CD8-positive, alpha-beta T cell (primary cell): ENCODE measurements at places on chromosomes 12 and 14. TPM values are rescaled to one million over a fixed set of nuclear protein-coding genes. Genes with fewer than 3 reads are reported as not detected.

DNA sequence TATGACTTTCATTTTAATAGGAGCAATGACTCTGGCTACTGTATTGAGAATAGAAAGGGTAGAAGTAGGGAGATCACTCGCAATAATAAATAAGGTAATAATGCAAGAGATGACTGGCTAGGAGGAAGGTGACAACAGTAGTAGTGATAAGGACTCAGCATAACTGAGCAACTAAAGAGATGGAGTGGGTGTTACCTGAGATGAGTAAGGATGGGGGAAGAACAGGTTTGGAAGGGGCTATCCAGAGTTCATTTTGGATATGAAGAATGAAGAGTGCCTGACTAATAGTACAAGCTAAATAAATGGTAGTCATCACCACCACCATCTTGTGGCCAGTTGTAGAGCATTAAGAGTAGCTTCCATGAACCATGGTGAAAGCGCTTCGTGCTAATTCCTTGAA, 101.1 kb downstream of the RPS6KA5 start:
- DNase-seq: no peak

DNA sequence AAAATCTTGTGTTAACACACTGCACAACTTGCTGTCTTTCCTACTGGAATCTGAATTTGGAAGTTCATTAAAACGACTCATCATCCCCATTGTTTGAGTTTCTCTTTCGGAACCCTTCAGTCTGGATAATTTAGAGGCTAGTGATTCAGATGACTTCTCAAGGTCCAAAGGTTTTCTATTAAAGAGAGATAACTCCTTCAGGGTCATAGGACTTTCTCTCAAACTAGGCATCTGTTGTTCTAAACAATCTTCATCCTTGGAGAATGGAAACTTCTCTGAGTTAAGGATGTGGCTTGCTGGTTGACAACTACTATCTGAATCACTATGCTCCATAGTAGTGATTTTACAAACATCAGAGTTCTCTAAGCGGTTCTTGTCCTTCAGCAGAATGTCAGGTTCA, 4.4 kb downstream of the MLH3 start:
- no peak for DNase-seq

Gene CPNE6
- not detected for total RNA-seq

- DNase-seq: no peak
These were observed 6.8 kb downstream of the RAB35 start for GRCh38 chr12:120109570-120110267.

- peak; percentile 31 for DNase-seq
These were observed 42.9 kb downstream of the WNK1 start for GRCh38 chr12:795305-795704.

DNA sequence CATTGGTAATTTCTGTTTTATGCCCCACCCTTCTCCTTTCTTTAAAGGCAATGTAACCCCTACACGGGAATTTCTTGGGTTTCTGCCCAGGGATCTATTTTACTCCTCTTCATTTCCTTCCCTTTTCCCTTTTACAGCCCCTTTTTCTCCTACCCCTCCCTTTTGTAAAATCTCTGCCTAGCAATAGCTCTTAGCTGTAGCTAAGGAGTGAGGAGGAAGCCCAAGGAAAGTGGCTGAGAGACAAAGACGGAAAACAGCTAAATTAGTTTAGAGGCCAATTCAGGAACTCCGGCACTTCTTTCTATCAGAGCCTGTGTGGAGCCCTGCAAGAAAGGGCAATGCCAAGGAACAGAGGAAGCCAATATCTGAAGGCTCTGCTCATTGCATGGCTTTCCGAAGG, 40.3 kb downstream of the SOCS2 start:
- DNase-seq: no peak

DNA sequence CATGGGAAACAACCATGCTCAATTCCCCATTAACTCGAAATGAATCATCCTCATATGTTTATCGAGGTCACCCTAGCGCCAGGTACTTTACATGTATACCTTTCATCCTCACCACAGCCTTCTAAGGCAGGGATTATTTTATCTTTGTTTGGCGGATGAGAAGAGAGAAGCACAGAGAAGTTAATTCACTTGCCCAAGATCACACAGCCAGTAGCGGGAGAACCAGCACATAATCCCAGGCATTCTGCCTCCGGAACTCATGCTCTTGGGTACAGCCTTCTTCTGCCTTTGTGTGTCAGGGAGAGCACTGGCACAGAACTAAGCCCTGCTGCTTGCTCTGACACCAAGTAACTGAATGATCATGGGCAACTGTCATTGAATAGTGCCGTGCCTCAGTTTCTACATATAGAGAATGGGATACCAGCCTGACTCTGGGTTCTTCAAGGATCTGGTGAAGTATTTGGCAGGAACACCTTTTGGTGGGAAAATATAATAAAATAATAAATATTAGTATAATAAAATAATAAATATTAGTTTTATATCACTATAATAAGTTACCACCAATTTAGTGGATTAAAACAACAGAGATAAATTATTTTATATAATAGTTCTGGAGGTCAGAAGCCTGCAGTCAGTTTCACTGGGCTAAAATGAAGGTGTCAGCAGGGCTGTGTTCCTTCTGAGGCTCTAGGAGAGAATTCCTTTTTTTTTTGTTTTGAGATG, 220.9 kb downstream of the AACS start:
- no peak for DNase-seq

Gene C12orf54
- not detected for total RNA-seq

Gene HOXC4
- total RNA-seq: 0.54 TPM

DNA sequence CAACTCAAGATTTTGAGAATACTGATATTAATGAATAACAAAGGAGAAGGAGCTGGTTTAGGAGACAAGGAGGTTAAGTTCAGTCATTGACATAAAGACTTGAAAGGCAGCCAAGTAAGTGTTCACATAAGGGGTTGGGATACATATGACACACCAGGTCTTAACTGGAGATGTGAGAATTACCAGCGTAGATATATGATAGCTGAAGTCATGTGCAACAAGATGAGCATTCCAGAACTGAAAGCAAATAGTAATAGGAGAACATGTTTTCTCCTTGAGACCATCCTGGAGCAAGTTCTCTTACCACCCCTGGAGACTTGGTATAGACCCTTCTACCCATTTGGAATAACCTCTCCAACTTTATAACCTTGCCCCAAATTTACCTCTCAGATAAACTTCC, 43.3 kb upstream of the NPFF start:
- no peak for DNase-seq

Gene PIWIL1
- not detected for total RNA-seq

Gene TAS2R8
- total RNA-seq: not detected

Gene LRRC10
- not detected for total RNA-seq

Gene DTX1
- 4.7 TPM for total RNA-seq
